ENCODE measurements at places on chromosomes 7 and 10.
A peak's percentile ranks its signal among the peaks of the same experiment; 100 is the strongest.

DNA sequence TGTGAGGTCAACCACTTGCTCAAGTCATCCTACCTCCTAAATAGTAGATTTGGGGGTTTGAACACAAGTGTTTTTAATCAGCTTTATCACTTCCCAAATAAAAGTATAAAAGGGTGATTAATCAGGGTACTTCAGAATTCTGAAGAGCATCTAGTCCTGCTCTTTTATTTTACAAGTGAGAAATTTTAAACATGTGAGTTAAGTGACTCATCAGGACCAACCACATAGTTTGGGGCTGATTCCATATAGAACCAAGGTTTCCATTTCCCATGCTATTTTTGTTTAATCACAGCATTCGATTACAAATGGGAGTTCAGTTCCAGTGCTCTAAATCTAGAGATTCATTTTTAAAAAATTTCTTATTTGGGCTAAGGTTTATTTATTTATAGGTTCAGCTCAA, 113.4 kb downstream of the GPR158 start:
- DNase-seq = no peak

GRCh38 chr7:83065714-83066113, 97.0 kb downstream of the PCLO start:
- DNase-seq = no peak

- no peak for DNase-seq
Measured at GRCh38 chr7:91165006-91165845, 99.0 kb upstream of the FZD1 start.

GRCh38 chr10:45265996-45266395, 49.4 kb downstream of the OR13A1 start:
- no peak for DNase-seq

DNA sequence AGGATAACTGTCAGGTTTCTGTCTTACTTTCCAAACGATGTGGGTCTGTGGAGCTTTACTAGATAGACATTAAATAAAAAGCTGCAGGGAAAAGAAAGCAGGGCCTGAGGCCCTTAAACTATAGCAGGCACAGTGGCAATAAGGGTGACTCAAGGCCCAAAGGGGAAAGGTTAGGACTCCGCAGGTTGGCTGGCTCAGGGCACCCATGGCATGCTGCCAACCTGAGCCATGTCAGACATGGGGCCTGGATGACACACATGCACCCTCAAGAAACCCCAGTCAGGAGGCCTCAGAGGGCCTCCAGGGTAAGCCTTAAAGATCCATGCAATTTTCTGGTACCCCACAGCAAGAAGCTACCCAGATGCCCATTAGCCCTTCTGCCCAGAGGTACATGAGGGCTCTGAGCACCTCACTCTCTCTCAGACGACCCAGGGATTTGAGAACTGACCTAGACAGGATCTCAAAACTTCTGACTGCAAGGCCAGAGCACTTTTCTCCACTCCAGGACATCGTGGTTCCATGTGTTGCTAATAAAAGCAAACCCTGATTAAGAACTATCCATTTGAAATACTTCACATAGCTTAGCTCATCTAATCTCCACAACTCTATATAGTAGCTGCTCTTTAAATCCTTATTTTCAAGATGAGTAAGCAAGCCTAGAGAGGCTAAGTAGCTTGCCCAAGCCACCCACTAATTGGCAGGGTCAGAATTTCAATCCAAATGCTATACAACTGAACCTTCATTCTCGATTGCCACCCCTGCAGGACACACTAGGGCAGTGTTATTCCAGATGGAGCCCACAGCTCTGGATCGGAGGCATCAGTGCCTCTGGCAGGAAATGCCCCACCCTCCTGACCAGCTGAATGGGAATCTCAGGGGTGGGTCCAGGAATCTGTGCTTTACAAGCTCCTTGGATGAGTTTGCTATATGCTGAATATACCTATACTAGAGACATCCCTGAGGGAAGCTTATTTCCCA, 132.5 kb upstream of the EFCAB10 start:
- no peak for DNase-seq

DNA sequence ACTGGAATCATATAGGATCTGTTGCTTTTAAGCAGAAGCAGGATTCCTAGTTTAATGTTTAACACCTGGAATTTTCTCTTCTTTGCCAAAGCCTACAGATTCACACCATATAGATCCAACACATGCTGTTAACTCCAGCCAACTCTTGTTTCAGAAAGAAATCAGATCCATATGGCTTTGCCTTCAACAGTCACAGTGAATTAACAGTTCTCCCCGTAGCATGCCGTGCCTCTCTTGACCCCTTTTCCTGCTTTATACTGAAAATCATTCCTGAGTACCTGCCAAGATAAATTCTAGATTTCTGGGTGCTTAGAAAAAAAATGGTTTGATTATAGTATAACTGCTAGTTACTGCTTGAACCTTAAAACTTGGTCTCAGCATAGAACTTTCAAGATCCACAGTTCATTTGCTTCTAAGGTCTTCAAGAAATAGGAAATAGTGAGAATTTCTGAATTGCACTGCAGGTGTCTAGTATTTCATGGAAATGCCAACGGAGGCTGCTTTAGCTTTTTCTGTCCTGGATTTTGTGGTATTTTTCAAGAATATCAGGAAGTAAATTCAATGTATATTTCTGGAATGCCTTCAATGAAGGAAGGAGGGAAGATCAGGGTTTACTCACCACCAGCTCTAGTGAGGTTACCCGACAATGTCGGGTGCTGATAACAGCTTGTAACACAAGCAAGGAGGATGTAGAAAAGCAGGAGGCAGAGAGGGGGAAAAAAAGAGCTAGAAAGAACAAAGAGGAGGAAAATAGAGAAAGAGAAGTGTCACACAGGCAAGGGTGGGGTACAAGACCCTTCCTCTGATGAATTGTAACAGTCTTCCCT, 6.6 kb downstream of the AASS start:
- DNase-seq = no peak

GRCh38 chr7:29156907-29157452, 10.6 kb upstream of the CPVL start:
- no peak for DNase-seq

DNA sequence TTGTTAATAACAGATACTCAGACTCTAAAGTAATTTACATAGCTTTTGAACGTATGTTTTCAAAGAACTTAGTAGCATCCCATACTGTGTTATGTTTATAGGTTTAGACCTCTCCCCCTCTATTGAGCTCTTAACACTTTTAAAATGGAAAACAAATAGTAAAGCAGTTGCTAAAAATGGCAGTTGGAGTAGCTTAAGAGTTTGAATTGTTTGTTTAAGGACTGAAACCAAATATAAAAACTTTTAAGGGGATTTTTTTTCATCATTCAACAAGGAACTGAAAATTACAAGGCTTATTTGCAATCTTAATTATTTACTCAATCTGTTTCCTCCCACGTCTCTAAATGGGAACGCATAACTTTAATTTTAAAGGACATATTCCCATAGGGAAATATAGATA, 1.6 kb upstream of the SPAG6 start:
- DNase-seq = no peak

DNA sequence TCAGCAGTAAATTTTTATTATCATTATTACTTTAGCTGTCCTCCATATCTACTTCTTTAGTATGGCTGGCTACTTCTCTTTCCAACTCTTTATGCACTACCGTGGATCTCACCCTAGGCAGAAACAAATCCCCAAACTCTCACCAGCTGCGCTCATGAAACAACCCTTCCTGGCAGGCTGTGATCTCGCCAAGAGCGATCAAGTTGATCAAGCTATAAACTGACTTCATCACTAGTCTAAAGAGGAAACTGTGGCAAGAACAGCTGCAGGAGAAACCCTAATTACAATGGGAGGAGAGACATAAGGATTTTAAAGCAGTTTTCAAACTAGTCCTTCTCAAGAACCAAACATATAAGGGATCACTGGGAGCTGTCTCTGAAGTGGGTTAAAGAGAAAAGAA, 160.5 kb upstream of the PRSS58 start:
- no peak for DNase-seq

DNA sequence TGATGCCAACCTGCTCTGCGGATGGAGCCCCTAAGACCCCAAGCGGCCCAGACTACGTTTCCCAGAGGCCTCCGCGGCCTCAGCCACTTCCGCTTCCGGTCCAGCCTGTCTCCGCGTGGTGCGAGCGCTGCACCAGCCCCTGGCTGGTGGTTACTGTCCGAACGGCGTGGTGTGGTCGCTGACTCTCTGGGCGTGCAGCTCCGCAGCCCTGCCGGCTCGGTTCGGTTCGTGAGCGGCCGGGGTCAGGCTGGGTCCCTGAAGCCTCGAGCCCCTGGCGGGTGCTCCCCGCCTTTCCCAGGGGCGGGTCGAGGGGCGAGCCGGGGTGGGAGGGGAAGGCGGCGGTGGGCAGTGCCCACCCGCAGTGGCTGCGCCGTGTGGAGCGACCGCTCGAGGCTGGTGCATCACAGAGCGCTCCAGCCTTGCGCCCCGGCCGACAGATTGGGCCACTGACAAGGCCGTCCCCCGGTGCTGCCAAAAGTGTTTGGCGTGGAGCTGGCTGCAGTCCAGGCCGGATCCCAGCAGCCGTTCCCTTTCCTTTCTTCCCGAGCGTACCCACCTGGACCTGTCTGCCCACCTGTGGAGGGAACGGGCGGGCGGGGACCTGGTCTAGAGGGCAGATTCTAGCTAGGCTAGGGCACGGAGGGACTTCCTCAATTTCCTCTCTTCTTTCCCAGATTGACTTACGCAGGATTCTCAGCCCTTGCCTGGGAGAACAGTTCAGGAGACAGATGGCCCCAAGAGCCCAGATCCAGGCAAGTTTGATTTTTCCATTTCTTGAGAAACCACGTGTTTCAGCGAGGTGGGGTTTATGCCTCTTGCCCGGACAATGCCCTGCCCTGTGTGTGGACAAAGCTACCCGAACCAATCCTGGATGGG, at the start of gene ZNF485:
Gene ZNF485, plus strand, starts transcription at position 116 of the 876 bp plus-strand sequence. Its CDS starts 613 bp downstream, at position 729.
- DNase-seq = peak; percentile 64

- no peak for DNase-seq
Measured at GRCh38 chr7:121139427-121139826, 150.9 kb downstream of the CPED1 start.

- DNase-seq = no peak
Measured at GRCh38 chr7:45088821-45089340, at the start of gene NACAD. Gene NACAD (minus strand): TSS chr7:45088969. CDS start chr7:45088894, 75 bp downstream.

GRCh38 chr7:111558991-111559390, 3.3 kb downstream of the IMMP2L start:
- DNase-seq = no peak

- no peak for DNase-seq
Measured at GRCh38 chr7:15463801-15464666, 97.8 kb downstream of the AGMO start.

DNA sequence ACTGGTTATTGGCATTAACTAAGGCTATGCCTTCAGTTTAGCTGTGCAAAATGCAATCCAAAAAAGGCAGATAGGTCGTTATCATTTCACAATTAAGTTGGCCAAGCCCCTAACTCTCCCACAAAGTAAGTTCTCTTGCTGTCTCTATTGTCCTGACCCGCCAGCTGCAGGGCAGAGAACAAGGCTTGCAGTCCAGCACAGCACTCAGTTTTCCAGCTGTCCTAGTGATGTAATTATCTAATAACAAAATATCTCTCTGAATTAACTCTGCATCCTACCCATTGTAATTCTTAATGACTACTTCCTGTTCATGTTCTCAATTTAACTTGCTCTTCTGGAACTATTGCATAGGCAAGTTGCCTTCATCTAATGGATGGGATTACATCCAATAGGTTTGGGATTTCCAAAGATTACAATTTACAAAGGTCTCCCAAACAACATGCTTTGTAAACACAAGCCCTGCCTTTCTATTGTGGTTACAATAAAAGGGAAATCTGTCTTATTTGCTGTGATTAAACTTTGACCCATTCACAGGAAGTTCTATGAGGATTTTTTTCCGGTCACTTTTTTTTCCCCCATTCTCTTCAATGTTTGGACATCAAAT, 55.2 kb downstream of the CDK6 start:
- no peak for DNase-seq

DNA sequence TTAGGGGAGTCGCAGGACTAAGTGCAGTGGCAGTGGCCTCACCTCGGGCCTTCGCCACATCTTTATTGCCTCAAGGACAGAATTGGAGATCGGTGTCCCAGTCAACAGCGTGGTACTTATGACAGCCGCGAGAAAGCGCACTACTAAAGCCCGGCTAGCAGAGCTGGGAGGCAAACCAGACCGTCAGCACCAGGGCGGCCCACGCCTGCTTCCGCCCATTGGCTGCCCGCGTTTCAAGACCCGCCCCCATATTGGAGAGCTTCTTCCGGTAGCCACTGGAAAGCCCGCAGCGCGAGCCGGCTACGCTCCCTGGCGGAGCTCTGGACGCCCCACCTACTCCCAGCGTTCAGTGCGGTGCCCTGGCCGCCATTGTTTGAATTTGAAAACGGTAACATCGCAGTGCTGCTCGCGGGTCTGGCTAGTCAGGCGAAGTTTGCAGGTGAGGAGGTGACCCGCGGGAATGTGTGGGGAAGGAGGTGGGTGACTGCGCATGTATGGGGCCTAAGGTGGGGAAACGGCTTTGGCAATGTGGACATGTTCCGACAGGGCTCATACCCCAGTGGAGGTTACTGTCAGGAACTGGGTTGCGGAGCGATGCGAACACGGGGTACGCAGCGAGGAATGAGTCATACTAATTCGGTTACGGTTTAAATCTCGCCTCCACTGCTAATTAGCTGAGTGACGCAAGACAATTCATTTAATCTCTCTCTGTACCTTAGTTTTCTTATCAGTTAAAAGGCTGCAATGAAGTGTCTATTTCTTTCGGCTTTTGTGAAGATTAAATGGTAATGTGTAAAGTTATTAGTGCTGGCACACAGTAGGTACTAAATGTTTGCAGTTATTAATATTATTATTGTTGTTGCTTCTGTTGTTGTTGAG, at the start of gene KIF20B:
Gene KIF20B, plus strand, starts transcription at position 349 of the 879 bp plus-strand sequence. CDS start 3,705 bp downstream, outside the sequence.
- peak; percentile 96 for DNase-seq

DNA sequence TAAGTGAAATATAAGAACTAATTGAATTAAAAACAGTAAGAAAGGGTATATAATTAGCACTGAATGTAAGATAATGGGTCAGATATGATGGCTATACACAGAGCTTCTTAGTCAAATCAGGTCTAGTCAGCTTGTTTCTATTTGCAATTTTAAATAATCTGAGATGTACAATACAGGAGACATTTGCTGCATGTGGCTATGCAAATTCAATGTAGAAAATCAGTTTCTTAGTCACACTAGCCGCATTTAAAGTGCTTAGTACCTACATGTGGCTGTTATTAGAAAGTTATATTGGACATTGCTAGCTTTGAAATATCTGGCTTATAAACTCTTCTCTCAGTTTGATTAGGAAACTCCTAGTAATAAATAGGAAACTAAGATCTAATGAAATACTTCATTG, 25.3 kb downstream of the CCDC7 start:
- DNase-seq = no peak
